Stimulated activated CD8-positive, alpha-beta memory T cell treated with anti-CD3 and anti-CD28 coated beads, Interleukin-15, amount 100 ng/mL, for 24 hours (primary cell): ENCODE measurements at places on chromosomes 12 and 14.

DNA sequence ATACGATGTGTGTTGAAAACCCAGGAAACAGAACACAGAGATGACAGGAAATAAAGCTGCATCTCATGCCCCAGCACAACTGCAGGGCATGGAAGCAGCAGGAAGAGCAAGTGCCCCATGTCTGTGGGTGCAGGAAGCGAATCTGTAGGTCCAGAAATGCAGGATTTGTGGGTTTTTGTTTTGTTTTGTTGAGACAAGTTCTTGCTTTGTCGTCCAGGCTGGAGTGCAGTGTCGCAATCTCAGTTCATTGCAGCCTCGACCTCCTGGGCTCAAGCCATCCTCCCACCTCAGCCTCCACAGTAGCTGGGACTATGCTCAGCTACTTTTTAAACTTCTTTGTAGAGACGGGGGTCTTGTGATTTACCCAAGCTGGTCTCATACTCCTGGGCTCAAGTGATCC lies 6.2 kb upstream of the RPS6KL1 start:
- no peak for DNase-seq

DNA sequence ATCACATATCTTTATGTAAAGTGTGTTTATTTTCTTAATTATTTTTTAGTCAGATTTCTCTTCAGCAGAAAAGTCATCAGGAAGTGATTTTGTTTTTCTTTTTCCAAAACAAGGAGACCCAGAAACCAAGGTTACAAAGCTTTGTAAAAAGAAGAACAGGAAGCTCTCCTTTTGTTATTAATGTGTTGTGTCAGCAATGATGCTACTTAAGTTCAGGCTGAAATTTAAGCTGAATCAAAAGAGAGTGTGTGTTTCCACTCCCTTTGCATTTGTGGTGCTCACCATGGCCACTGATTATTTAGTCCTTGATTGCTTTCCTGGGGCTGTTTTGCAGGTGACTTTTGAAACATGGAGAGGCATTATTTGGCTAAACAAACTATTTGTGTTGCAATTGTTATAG lies 155.3 kb upstream of the ATP2B1 start:
- DNase-seq = no peak

DNA sequence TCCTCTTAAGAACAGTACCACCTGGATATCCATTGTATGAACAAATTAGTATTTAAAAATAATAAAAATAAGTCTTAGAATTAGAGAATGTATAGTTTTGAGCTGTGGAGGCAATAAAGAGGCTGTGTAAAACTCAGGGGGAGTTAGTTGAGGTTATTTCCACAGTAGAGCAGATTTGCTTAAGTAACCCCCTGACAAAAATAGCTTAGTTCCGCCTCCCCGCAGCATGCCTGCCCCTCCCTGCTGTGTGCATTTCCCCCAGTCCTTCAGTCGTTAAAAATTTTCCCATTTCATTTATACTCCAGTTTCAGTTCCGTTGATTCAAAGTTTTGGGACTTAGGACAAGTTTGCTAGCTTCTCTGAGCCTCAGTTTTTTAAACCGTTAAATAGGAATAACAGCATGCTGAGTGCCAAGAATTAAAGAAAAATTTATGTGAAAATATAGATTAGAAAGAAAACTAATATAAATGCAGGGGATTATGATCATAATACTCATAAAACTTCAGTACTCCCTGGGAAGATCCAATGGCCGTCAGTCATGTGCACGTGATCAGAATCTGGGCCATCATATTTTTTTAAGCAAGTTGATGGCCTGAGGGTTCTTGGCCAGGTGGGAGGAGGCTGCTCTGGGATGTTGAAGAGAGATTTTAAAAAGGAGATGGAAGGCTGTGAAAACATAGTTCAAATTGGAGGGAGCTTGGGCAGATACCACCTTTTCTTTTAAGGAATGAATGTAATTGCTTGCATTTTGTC lies 14.5 kb upstream of the SLC38A2 start:
- DNase-seq = no peak

DNA sequence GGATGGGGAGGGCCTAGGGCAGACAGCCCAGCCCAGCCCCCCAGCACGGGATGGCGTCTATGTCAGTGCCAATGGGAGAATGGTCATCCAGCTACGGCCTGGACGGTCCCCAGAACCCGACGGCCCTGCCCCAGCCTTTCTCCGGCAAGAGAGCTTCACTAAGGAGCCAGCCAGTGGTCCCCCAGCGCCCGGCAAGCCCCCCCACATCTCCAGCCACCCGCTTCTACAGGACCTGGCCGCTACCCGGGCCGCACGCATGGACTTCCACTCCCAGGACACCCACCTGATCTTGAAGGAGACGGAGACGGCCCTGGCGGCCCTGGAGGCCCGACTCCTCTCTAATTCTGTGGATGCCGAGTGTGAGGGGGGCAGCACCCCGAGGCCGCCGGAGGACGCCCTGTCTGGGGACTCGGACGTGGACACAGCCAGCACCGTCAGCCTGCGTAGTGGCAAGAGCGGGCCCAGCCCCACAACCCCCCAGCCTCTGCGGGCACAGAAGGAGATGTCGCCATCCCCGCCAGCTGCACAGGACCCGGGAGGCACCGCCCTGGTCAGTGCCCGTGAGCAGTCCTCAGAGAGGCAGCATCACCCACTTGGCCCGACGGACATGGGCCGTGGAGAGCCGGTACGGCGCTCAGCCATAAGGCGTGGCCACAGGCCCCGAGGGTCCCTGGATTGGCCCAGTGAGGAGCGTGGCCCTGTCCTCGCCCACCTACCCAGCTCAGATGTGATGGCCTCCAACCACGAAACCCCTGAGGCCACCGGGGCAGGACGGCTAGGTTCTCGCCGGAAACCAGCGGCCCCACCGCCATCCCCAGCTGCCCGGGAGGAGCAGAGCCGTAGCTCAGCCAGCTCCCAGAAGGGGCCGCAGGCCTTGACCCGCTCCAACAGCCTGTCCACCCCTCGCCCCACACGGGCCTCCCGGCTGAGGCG lies 21.9 kb downstream of the CEP170B start:
- no peak for DNase-seq

DNA sequence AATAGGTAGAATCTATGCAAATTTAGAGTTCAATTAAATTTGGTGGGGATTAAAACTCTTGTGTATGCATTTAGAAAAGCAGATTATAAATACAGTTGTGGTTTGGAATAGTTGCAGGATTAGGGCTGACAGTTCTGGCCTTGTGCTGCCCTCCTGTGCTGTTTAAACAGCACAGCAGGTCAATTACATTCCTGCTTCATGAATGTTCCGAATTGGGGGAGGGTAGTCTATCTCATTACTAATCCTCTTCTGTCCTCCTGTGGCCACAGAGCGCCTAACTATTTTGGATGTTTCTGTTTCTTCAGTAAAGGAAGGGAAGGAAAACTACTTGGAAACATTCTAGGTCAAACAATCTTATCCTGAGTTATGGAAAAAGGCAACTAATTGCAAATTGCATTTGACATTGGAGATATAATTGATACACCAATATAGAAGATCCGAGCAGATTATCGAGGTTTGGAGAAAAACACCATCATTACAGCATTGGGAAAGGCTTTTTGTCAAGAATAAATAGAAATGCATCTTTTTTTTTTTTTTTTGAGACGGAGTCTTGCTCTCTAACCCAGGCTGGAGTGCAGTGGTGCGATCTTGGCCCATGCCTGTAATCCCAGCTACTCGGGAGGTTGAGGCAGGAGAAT lies 8.7 kb upstream of the GPR19 start:
- no peak for DNase-seq

DNA sequence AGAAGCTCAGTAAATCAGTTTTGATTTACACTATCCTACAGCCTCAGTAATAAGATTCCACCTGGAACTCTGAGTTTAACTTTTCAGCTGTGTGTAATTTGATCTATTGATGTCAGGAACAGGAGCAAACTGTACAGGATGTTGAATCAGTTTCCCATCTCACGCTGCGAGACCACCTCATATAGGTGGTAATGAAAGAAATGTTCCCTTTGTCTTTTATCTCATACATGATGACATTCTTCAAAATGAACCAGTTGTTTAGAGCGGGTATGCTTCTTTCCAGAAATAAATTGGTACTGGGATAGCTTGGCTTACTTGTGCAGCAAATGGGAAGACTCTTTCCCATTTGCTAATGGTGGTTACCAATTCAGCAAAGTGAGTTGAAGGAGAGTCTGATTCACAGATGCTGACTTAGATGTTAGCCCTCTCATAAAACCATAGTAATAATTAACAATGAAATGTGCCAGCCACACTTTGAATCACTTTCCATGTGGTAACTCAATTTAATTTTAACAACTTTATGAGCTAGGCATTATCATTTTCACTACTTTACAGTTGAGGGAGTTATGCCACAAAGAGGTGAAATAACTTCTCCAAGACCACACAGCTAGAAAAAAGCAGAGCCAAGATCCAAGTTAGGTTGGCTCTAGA lies 251.5 kb downstream of the PAWR start:
- DNase-seq = no peak
